ENCODE measurements at places on chromosomes 3 and 15.
A peak's percentile ranks its signal among the peaks of the same experiment; 100 is the strongest.

- DNase-seq: no peak
These were observed 969.4 kb downstream of the ROBO1 start for GRCh38 chr3:78798266-78798832.

DNA sequence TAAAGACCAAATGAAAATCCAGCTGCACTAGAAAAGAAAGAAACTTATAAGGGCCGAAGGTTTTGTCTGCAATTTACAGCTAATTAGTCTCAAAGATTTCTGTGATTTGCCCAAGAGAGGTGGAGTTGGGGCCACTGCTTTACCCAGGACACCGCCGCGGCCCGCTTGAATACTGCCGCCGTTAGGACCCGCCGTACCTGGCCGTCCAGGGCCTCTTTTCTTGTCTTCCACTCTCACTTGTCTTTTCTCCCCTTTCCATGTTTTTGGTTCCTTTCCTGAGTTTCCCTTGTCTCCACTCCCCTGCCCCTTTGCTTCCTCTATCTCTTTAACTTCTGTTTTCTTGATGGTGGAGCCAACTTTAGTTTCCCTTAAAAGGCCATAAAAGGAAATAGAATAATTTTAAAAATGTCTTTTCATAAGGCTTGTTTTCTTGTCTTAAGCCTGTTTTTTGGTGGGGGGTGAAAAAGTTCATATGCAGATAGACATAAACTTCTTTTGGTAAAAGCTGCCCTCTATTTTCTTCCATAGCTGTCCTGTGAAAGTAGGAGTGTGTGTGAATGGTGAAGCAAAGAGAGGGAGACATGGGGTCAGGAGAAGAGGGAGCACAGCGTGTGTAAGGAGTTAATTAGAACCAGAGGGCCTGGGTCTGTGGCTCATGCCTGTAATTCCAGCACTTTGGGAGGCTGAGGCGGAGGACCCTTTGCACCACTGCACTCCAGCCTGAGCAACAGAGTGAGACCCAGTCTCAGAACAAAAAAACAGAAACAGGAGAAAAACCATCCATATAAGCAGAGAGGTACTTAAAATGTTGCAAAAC, 16.0 kb upstream of the CCNL1 start:
- DNase-seq: peak; percentile 60

DNA sequence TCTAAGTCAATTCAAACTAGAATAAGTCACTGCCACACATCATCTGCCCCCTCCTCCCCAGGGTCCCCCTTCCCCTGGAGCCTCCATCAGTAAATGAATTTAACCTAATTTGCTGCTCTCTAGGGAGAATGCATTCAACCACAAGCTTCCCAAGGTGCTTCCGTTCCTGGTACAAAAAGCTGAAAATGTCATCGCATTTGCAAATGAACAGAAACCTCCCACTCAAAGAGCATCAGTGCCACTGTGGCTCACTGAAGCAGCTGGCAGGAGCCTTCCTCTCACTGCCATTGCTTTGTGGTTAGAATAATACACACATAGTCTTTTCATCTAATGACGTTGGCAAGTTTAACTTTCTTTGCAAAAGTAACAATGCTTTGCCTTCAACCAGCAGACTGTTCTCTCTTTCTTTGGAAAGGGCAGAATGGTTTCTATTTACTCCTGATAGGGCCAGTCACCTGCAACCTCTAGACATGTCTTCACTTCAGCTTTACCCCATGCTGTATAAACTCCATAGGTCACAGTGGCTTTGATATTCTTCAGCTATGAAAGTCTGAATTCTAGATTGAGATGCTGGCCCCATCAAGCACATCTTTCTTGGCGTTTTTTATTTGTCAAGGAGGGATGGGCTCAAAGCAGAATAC, 238.1 kb downstream of the CPNE4 start:
- no peak for DNase-seq

GRCh38 chr3:16546186-16547010, 32.9 kb upstream of the RFTN1 start:
- DNase-seq: no peak

- no peak for DNase-seq
These were observed 421.3 kb downstream of the PYDC2 start for GRCh38 chr3:191882289-191882688.

GRCh38 chr3:189337673-189338091, 165.9 kb downstream of the TPRG1 start:
- DNase-seq: no peak

DNA sequence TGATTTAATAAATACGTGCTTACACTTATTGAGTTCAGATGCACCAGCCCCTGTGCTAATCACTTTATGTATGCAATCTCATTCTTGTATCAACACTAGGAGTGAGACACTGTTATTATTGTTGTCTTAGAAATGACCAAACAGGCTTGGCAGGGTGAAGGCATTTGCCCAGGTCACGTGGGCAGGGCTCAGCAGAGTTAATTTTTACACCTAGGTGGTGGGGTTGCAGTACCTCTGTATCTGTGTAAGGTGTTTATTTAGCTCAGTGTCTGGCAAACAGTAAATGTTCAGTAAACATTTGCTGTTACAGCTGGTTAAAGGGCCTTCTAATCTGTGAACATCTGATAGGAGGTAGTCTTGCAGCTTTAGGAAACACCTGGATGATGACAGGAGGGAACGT, 200.0 kb downstream of the CACNA2D3 start:
- DNase-seq: no peak

DNA sequence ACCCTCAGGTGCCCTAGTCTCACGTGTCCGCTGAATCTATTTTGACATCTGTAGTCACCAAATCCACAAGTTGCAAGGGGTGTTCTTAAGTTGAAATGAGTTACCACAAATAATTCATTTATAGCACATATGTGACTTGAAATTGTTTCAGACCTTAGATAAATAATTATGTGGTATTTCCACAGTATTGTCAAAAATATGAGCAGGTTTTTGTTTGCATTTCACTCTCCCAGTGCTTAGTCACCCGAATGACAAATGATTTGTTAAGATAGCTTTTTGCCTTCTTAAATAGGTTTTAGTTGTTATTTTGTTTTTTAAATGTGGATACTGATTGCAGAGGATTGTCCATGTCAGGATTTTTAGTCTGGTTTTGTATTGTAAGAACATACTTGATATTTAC, 2.6 kb downstream of the MFSD1 start:
- no peak for DNase-seq

GRCh38 chr15:52441841-52442240, 86.8 kb downstream of the MYO5A start:
- no peak for DNase-seq

DNA sequence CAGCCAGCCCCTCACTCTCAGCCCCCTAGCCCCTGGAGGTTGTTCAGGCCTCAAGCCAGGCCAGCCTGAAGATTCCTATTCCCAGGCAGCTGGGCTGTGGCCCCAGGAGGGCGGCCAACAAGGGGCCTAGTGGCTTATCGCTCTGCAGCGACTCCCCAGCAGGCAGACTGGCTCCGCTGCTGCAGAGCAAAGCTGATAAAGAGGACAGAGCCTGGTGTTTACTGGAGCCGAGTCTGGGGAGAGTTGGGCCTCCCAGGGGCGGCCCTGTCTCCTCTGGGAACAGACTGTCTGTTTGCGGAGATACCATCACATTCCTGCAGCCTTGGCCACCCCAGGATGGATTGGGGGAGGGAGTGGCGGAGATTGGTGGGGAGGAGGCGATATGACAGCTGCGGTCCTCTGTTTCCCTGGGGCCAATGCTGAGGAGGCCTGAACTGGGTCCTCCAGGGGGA, 22.4 kb upstream of the SMAD6 start:
- no peak for DNase-seq

- DNase-seq: no peak
These were observed 94.7 kb downstream of the OCA2 start for GRCh38 chr15:28004143-28005003.

DNA sequence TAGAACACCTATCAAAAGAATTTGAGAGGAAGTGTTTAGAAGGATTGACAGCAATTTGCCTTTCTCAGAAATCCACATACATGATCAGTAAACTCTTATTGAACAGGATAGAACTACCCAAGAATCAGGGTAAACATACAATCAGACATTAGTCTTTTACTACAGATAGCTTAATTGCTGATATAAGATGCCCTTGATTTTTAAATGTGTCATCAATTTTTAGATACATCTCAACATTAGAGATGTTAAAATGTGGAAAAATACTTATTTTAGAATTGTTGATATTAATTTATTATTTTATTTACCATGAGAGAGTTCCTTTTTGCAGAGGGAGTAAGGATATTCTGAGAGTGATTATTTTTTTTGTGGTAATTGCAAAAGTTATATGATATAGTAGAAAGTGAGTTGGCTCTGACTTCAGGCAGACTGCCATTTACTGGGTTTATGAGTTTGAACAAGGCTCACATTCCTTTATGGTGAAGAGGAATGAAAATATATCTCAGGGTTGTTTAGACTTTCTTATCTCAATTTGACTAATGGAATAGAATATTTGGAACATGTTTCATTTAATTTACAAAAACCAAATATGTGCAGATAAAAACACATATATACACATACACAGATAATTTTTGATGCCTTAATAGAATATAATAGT, 302.8 kb upstream of the GOLIM4 start:
- no peak for DNase-seq

DNA sequence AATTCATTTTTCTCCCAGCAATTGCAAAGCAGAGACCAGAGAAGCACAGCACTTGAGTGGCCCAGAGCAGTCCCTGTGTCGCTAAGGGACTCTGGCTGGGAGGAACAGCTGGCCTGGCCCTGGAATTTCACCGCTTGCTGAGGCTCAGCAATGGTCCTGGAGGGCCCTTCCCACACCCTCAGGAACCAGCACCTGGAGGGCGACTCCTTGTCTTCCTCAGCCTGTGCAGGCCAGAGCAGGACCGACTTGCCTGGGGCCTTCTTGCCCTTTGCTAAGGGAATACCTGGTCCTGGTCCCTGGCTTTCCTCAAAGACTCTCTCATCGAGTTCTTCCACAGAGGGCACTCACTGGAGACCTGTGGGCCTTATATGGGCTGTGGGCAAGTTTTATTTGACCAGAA, 294.6 kb downstream of the RPLP1 start:
- DNase-seq: no peak
